ENCODE measurements at places on chromosomes 7 and 10.

GRCh38 chr10:46091080-46091827 lies 45.2 kb upstream of the MSMB start:
- no peak for DNase-seq

DNA sequence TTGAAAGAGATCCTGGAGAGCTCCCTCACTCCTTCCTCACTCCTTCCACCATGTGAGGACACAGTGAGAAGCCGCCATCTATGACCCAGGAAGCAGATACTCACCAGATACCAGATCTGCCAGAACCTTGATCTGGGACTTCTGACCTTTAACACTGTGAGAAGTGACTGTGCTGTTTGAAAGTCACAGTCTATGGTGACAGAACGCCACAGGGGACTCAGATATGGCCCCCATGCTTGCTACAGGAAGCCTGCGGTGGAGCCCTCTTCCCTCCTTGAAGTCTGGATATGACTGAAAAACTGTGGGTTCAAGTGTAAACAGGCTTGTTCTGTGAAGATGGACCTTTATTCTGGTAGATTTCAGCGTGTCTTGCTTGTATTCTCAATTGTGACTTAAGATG lies 297.8 kb downstream of the KLF6 start:
- DNase-seq: no peak

- DNase-seq: no peak
Observed at GRCh38 chr7:12323415-12323814, 80.2 kb downstream of the VWDE start.

DNA sequence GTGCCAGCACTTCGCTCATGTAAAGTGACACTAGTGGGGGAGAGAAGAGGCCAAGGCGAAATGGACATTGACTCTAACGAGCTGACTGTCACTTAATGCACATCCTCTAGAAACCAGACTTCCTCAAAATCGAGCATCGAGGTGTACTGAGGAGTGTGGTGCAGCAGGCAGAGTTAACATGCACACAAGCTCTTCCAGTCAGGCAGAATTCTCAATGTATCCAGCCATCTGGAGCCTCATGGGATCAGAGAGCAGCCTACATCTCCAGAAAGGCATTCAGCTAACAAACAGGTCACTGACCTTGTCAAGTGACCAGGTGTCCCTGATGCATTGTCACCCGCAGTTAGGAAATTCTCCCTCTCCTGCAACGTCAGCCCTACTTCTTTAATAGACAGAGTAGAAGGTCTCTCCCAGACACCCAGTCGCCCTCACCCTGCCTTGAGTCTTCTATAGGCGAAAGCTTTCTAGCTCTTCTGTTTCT lies 259.8 kb upstream of the AOAH start:
- peak; percentile 73 for DNase-seq

DNA sequence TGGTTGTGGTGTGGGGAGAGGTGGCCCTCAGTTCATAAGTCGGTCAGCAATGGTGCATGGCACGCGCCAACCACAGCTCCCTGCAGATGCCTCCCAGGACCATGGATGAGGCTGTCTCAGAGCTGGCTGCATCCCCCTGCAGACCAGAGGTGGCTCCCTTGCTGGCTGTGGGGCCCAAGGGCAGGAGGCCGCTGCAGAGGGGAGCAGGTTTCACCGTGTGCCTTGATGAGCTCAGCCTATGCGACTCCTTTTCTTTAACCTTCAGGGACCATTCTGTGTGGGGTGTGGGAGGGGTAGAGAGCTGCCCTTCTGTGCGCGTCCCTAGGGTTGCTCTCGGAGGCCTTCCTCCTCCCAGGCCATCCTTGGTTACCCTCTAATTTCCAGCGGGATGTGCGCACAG lies 152.4 kb downstream of the ACTR3B start:
- peak; percentile 30 for DNase-seq

DNA sequence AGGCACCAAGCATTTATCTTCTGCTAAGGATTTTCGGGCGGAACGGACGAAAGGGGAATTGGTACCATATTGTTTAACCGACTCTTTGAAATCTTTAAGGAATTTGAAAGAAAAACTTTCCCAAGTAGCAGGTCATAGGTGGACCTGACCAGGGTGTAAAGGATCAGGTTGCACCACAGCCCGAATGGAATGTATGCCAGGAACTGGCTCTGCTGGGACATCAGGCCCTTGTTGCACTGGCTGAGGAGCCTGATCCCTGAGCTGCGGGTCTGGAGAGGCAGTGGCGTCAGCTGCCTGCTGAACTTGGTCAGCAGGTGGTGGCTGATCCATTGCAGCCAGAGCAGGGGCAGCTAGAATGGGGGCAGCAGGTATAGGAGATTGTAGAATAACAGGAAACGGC lies 41.4 kb upstream of the AKR1C2 start:
- DNase-seq: no peak

DNA sequence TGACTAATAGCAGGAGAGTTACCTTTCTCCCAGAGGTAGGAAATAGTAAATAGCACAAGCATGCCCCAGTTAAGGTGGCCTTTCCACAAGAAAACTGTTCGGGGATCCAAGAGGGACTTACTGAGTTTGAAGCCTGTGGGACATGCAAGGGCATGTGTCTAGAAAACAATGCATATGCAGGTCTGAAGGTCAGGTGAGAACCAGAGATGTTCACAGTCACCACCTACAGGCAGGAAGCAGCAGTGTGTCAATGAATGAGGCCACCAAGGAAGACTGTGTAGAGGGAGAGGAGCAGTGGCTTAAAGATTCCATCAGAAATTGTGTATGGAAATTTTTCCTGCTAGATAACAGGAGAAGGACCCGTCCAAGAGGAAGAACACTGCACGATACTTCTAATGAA lies 66.0 kb downstream of the CALD1 start:
- no peak for DNase-seq

- no peak for DNase-seq
Observed at GRCh38 chr7:117143580-117143979, 179.3 kb downstream of the WNT2 start.

- no peak for DNase-seq
Observed at GRCh38 chr10:127925471-127926207, 18.7 kb downstream of the PTPRE start.

GRCh38 chr10:115093286-115093775 lies at the start of gene ATRNL1:
Gene ATRNL1, plus strand, starts transcription at chr10:115093365. Its CDS starts 386 bp downstream, at chr10:115093751.
- DNase-seq: peak; percentile 73

DNA sequence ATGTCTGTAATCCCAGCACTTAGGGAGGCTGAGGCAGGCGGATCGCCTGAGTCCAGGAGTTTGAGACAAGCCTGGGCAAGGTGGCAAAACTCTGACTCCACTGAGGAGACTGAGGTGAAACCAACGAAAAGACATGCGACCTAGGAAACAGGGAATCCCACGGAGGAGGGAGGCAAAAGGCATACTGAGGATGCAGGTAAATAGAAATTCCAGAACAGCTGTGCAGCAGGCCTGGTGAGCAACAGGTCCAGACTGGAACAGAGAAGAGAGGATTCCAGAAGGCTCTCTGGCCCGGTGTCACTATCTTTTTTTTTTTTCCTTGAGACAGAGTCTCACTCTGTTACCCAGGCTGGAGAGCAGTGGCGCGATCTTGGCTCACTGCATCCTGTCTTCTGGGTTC lies 7.3 kb downstream of the KLRG2 start:
- DNase-seq: no peak

DNA sequence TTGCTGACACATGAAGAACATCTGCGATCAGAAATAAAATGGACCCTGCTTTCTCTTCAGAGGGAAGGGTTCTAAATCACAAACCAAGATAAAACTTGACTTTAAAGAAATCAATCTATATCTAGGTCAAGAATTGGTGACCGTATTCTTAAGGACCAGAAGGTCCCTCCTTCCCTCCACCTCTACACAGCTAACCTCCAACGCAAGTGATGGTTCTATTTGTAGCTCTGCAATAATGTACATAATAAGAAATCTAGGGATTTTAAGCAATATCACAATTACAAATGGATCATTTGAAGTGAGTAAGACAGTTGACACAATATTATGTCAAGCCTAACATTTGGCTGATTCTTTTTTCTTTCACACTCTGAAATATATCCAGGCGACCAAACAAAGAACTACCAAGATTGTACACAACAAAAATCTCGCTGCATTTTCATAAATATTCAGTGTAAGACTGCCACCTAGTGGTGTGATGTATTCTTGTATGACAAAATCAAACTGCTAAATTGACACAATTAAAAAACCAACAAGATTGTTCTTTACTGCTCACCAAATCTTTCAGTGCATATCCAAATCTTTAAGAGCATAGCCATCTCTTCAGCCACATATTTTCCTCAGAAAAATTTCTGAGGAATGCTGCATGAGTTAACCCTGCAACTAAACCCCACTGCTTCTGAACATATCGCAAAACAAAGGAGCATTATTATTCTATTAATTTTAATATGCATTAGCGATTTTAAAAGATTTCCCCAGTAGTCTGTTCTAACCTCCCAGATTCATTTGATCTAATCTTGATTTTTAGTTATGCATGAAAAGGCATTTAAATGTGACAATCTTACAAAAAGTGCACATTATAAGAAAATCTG lies 44.5 kb downstream of the ICA1 start:
- DNase-seq: peak; percentile 70

DNA sequence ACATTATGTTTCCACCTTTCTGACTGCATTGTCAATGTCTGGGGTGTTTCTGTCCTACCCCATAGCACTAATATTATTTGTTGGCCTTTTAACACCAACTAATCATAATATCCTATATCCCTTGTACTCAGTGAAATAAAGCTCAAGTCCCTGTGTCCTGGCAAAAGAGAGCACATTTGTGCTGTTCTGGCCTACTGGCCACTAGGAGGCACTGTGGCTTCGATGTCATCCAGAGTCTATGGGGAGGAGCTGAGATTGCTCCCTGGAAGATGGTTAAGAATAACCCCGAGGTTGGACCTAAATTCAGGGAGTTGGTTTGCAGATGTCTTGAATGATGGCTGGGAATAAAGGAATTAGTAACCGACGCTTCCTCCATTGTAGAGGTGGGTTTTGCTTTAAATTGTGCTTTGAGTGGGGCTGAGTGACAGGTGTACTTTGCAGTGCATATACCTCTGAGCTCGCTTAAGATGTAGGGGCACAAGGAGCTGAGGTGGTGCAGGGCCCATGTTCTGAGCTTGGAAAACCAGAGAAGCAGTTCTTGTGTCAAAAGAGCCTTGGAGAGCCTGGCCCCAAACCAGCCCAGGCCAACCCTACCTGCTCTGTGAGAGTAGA lies 191.2 kb upstream of the PRSS1 start:
- peak; percentile 23 for DNase-seq

DNA sequence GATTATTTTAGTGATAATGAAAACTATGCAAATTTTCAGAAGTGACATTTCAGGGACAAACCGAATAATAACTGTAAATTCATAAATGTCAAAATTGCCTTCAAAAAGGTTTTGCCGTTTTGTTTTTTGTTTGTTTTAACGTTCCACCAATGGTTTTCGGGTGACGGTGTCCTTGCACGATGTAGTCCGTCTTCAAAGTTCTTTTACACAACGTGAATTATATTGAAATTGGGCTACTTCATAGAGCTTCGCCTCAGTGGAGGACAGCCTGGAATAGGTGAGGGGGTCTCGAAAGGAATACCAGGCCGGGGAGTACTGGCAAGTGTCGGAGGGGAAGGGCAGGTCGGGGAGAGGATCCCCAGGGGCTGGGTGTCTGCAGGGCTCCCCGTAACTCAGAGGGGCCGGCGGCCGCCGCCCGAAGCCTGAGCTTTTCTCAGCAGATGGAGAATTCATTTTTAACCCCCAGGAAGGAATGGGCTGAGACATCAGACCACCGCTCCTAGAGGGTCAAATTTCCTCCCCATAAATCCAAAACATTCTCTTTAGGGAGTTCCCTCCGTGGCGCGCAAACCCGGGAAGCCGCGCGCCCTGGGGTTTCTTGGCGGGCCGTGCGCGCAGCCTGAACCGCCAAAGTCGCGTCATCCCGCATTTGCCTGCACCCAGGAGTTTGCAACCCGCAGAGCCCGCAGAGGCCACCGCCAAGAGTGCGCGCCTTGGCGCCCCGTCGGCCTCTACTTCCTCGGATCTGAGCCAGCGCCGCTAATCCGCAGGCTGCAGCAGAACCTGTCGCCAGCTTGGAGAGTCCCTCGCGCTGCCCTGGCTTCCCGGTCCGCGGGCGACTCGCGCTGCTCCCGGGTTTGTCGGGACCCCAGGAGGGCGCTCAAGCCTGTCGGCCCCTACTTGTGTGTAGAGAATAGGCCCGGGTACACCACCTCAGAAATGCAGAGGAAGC lies 17.3 kb upstream of the EVX1 start:
- no peak for DNase-seq

DNA sequence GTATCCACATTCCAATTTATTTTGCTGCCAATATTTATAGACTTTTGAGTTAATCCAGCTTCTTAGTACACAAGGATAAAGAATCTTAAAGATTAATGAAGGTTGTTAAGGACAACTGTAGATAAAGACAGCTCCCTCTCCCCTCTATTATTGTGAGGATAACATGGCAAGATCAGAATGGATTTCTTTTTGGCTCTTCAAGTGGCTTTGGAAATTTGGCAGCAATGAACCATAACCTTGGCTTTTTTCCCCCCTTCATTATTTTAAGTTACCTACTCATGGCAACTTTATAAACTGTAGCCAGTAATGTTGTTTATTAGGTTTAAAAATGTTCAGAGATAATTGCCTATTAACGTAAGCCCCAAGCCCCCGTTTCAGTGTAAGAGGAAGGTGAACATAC lies 131.1 kb upstream of the SLC26A5 start:
- DNase-seq: no peak

DNA sequence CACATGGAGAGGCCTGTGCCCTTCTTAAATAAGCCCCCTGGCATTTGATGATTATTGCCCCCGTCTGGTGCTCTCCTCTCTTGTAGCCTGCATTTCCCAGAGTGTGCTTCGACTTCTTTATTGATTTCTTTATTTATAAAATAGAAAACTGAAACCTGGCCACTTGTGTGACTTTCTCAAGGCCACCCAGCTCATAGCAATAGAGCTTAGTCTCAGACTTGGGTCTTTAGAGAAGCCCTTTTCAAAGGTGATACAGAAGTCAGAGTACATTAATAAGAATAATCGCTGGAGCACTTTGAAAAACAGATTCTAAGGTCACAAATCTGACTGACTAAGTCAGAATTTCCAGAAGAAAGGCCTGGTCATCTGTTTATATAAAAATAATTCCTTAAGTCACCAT lies 86.6 kb downstream of the NOC3L start:
- DNase-seq: no peak

- DNase-seq: no peak
Observed at GRCh38 chr7:46162609-46163008, 241.5 kb upstream of the IGFBP3 start.

All from NCI-H1417 (cell line).